ENCODE measurements at places on chromosomes 5 and 9. TPM values are rescaled to one million over a fixed set of nuclear protein-coding genes. Genes with fewer than 3 reads are reported as not detected.

Gene ADAMTS16
- 3.7 TPM for total RNA-seq

Gene GPR21
- total RNA-seq: 28.9 TPM

Gene TLN1
- 16.3 TPM for total RNA-seq

Gene CARD9
- total RNA-seq: 0.41 TPM

Gene GDA
- total RNA-seq: 21.6 TPM

Gene ZNF483
- 37.1 TPM for total RNA-seq

Gene PCDHB16
- total RNA-seq: 5.3 TPM

Gene RNF183
- total RNA-seq: not detected

Gene FOXI1
- total RNA-seq: not detected

Gene FOXD4L6
- total RNA-seq: 0.82 TPM

Gene SLC45A2
- total RNA-seq: 0.41 TPM

Gene ABLIM3
- total RNA-seq: 10.6 TPM

Gene UAP1L1
- total RNA-seq: 0.41 TPM

Gene PCDHAC1
- 76.2 TPM for total RNA-seq

Gene TMEFF1
- total RNA-seq: 53.0 TPM

Gene STXBP1
- total RNA-seq: 63.2 TPM

Gene PNPLA7
- 0.82 TPM for total RNA-seq

Gene TRPM6
- 1.6 TPM for total RNA-seq

Gene CYSRT1
- under 0.01 TPM for total RNA-seq

Gene C5orf52
- not detected for total RNA-seq

Gene PCDHA7
- total RNA-seq: 15.5 TPM

Gene IL9
- total RNA-seq: not detected

Gene ARHGEF37
- total RNA-seq: 1.2 TPM

Gene CHSY3
- total RNA-seq: 31.4 TPM

Gene CAMK2A
- total RNA-seq: 16.7 TPM

Gene CCDC152
- total RNA-seq: 9.0 TPM
